ENCODE measurements at places on chromosomes 7 and 10. TPM values are rescaled to one million over a fixed set of nuclear protein-coding genes. Genes with fewer than 3 reads are reported as not detected.

Gene VWA2
- polyA plus RNA-seq = 3.0 TPM

GRCh38 chr7:4233621-4234497 is 448.2 kb upstream of the FOXK1 start:
- DNase-seq = peak; percentile 64
- H3K36me3 ChIP-seq = peaks cover 17% of the 10 kb centered on the region
- no peak overlapping the region for H3K27ac ChIP-seq

Gene PDCD11
- 5.9 TPM for polyA plus RNA-seq

Gene INHBA
- not detected for polyA plus RNA-seq

DNA sequence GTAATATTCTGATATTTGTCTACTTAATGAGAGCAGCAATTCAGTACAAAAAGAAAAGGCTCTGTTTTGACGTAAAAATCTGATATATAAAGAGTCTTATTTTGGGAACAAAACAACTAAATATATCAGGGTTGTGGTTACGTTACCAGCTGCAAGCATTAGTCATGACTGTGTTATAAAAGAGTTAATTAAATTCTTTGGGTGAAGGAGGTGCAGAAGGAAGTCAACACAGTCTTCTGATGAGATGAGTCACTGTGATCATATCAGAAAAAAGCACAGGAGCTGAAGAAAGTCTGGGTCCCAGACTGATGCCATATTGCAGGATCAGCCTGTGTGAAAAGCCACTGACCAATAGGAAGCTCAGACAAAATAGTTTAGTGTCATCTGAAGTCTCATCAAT is 234.3 kb upstream of the TEX47 start:
- H3K36me3 ChIP-seq = no peaks in the 10 kb centered on the region
- H3K4me3 ChIP-seq = no peak overlapping the region
- DNase-seq = no peak
- H3K4me1 ChIP-seq = no peaks in the 10 kb centered on the region
- no peak overlapping the region for H3K27ac ChIP-seq
- no peaks in the 10 kb centered on the region for H3K27me3 ChIP-seq

Gene CALN1
- not detected for polyA plus RNA-seq

GRCh38 chr7:39084349-39084748 is 106.6 kb downstream of the POU6F2 start:
- H3K27me3 ChIP-seq = no peaks in the 10 kb centered on the region
- H3K4me1 ChIP-seq = no peaks in the 10 kb centered on the region
- no peak overlapping the region for H3K27ac ChIP-seq
- H3K36me3 ChIP-seq = no peaks in the 10 kb centered on the region

DNA sequence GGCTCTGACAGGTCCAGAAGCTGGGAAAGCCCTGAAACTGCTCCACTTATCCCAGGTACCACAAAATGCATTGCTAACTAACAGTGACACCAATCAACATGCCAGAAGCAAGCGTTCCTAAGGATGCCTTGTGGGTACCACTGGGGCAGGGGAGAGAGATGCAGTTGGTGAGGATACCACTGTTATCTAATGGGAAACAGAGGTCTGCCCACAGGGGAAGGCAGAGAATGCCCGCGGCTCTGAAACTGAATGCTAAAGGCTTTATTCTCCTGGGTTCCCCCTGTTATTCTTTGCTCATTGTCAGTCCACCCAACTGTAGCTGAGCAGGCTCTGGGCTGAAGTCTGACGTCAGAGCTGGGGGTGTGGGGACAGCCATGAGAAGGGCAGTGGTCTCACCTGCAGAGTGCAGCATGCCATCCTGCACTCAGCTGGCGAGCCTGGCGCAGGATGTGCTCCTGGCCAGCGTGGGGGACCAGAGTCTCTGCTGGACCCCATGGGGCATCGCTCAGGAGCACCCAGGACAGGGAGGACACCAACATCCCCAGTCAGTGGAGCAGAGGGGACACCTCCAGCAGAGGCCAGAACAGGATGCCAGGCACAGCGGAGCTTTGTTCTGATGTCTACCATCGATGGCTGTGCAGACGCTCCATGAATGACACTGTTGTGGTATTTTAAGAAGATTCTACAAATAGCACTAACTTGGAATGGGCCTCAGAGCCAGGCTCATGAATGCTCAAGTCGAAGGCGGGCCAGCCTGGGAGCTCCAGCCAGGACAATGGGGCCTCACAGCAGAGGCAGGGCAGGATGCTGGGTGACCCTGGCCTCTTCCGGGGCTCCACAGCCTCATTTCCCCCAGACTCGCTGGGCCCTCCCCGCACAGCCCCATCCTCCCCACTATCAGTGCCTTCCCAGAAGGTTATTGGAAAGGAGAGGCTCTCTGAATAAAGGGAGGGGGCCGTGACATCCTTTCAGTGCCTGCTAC is 95.8 kb downstream of the ARHGAP22 start:
- no peak for DNase-seq
- H3K27ac ChIP-seq = no peak overlapping the region
- H3K4me3 ChIP-seq = no peak overlapping the region
- H3K36me3 ChIP-seq = no peaks in the 10 kb centered on the region
- H3K4me1 ChIP-seq = no peaks in the 10 kb centered on the region

Gene SLC29A4
- 1.1 TPM for polyA plus RNA-seq

DNA sequence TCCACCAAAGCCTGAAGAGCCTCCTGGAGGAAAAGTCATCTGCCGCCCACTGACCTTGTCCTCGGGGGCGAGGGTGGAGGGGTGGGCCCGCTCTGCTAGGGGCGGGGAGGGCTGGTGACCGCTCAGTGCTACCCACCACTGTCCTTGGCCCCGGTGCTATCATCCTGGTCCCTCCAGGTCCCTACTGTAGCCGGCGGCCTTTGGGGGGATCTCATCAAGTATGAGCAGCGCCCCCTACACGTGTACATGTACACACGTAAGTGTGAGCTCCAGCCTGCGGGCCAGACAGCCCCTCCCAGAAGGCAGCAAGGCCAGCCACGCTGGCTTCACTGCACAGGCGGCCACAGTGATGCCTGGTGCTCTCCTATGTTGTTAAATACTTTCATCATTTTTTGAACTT is 19.6 kb downstream of the TTYH3 start:
- no peaks in the 10 kb centered on the region for H3K27me3 ChIP-seq
- H3K4me3 ChIP-seq = no peak overlapping the region
- H3K36me3 ChIP-seq = peaks cover 7% of the 10 kb centered on the region
- H3K4me1 ChIP-seq = peaks cover 6% of the 10 kb centered on the region
- no peak overlapping the region for H3K27ac ChIP-seq

DNA sequence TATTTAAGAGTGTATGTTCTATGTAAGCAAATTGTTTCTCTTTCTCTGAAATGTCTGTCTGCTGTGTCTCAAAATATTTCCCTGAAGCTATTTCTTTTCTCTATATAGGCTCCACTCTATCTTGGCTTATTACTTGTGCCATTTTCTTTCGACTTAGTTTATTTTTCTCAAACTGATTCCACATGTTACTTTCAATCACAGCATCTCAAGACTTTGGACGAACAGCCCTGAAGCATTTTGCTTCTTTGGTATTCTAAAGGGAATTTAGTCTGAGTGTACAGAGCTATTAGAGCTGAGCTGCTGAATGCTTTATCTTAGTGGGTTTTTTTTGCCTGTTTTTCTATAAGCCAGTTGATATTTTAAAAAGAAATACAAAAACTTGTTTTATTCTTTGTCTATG is 95.7 kb downstream of the PLXDC2 start:
- DNase-seq = no peak
- no peak overlapping the region for H3K27ac ChIP-seq
- no peaks in the 10 kb centered on the region for H3K4me1 ChIP-seq
- no peak overlapping the region for H3K4me3 ChIP-seq
- H3K36me3 ChIP-seq = no peaks in the 10 kb centered on the region

DNA sequence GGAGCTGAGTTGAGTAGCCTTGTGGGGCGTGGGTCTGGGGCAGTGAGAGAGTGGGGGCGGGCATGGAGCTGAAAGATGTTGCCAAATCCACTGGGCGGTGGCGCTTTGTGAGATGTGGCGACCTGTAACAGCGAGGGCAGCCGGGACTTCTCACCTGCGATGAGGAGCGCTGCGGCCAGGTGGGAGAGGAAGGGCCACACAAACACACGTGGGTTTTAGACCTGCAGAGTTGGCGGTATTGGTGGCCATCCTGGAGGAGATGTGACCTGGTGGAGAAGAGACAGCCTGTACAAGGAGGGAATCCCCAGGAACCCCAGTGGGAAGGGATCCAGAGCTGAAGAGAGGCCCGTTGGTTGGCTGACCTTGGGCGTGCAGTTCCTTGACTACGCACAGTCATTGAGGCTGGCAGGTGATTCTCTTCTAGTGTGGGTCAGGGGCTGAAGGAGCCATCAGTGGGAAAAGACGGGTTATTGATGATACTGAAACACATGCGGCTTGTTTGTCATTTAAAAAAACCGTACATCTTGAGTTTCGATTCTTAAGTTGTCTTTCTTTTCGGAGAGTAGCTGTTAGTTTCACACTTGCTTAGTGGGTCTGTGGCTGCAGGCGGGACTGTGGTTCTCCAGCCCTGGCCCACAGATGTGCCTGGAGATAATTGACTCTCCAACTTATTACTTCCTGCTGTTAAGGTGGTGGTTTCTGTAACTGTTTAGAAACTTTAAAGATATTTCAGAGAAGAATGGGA is 2.4 kb downstream of the CHST12 start:
- H3K36me3 ChIP-seq = no peaks in the 10 kb centered on the region
- peak; percentile 45 for DNase-seq
- H3K27ac ChIP-seq = peak overlapping the region; percentile 52
- H3K4me3 ChIP-seq = no peak overlapping the region
- H3K4me1 ChIP-seq = no peaks in the 10 kb centered on the region
- no peaks in the 10 kb centered on the region for H3K27me3 ChIP-seq

Gene SEMA3E
- not detected for polyA plus RNA-seq

DNA sequence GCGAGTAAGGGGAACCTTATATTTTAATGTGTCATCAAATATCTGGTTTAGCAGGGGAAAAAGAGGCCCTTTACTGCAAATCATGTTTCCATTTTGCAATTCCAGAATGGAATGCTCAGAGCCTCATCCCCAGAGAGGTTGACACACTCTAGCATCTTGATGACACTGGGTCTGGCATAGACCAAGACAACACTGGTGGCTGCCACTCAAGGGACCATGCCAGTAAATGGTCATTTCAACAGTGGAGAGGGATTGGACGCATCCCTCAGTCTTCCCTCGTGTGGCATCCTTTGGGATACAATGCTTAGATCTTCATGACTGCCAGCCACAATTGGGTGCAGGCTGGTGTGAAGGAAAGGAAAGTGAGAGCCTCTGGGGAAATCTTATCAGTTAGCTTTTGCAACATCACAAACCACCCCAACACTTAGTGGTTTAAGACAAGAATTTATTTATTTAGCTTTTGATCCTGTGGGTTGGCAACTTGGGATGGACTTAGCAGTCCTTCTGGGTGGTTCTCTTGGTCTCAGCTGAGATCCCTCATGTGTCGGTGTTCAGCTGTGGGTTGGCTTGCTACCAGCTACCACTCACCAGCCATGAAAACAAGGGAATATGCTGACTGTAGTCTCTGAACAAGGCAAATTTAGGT is 21.6 kb downstream of the TACC2 start:
- H3K36me3 ChIP-seq = no peaks in the 10 kb centered on the region
- DNase-seq = no peak
- peaks cover 4% of the 10 kb centered on the region for H3K4me1 ChIP-seq
- no peak overlapping the region for H3K27ac ChIP-seq

DNA sequence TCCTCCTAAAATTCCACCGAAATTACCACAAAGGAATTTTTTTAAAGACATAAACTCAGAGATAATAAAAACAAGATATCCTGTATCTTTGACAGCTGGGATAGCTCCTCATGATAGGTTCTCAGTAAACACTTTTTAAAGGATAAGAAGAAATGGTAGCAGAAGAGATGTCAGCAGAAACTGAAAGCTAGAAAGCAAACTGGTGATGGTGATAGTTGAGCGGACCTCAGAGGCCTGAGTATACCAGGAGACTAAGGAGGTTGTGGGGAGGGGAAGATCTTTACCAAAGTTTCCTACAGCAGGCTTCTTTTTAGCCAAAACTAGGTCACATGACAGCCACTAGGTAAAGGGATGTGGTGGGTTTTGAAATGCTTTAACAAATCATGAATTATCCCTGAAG is 22.5 kb downstream of the PCGF5 start:
- no peaks in the 10 kb centered on the region for H3K27me3 ChIP-seq
- peaks cover 2% of the 10 kb centered on the region for H3K36me3 ChIP-seq
- no peak overlapping the region for H3K4me3 ChIP-seq

Gene TMEM270
- polyA plus RNA-seq = 0.19 TPM

DNA sequence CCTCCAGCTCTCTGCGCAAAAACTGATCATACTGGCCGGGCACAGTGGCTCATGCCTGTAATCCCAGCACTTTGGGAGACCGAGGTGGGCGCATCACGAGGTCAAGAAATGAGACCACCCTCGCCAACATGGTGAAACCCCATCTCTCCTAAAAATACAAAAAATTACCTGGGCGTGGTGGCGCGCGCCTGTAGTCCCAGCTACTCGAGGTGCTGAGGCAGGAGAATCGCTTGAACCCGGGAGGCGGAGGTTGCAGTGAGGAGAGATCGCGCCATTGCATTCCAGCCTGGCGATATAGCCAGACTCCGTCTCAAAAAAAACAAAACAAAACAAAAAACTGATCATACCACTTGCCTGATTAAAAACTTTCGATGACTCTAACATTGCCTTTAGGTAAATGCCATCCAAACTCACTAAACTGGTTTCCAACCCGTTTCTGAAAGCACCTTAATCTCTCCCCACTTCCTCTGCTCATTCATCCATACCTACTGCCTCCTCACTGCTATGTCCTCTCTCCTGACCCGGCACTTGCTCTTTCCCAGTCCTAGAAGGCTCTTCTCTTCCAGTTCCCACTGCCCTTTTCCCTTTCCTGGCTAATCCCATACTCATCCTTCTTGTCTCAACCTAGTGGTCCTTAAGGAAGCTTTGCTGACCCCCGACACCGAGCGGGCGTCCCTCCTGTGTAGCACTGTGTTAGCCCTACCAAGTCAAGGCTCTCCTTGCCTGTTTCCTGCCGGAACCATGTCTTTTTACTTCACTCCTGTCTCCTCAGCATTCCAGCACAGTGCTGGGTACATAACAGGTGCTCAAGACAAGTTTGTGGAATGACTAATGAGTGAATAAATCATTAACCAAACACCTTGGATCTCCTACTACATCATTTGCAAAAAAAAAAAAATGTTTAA is 686 bp upstream of the MIOS start:
- H3K4me1 ChIP-seq = peaks cover 12% of the 10 kb centered on the region
- DNase-seq = no peak
- H3K36me3 ChIP-seq = no peaks in the 10 kb centered on the region
- peak overlapping the region; percentile 96 for H3K27ac ChIP-seq
- H3K27me3 ChIP-seq = no peaks in the 10 kb centered on the region

Gene C7orf57
- not detected for polyA plus RNA-seq

GRCh38 chr7:1163121-1163520 is 3.1 kb upstream of the ZFAND2A start:
- no peak overlapping the region for H3K4me3 ChIP-seq
- peaks cover 12% of the 10 kb centered on the region for H3K4me1 ChIP-seq
- H3K36me3 ChIP-seq = no peaks in the 10 kb centered on the region

Gene ASB10
- polyA plus RNA-seq = not detected

GRCh38 chr10:92847202-92847864 is 987 bp upstream of the EXOC6 start:
- H3K4me3 ChIP-seq = no peak overlapping the region
- no peaks in the 10 kb centered on the region for H3K36me3 ChIP-seq
- peak; percentile 39 for DNase-seq
- no peaks in the 10 kb centered on the region for H3K4me1 ChIP-seq
- no peaks in the 10 kb centered on the region for H3K27me3 ChIP-seq

- H3K27ac ChIP-seq = peak overlapping the region; percentile 60
- peak overlapping the region; percentile 37 for H3K4me3 ChIP-seq
- H3K4me1 ChIP-seq = no peaks in the 10 kb centered on the region
- no peak for DNase-seq
Measured at GRCh38 chr10:33337326-33337957, 3.0 kb upstream of the NRP1 start.

- H3K4me1 ChIP-seq = no peaks in the 10 kb centered on the region
- H3K36me3 ChIP-seq = no peaks in the 10 kb centered on the region
- DNase-seq = no peak
- H3K27me3 ChIP-seq = no peaks in the 10 kb centered on the region
Measured at GRCh38 chr10:28047061-28047460, 48.2 kb upstream of the ODAD2 start.

Measured in small intestine (tissue), 16 donors.